ENCODE measurements at places on chromosomes 1 and 21. TPM values are rescaled to one million over a fixed set of nuclear protein-coding genes. Genes with fewer than 3 reads are reported as not detected.

GRCh38 chr1:159743651-159744410, 29.4 kb upstream of the CRP start:
- DNase-seq = no peak

GRCh38 chr1:178142806-178143205, 48.9 kb downstream of the RASAL2 start:
- DNase-seq = no peak

GRCh38 chr1:153598309-153599172, 14.4 kb downstream of the S100A16 start:
- no peak for DNase-seq

GRCh38 chr1:4708840-4709507, 54.6 kb downstream of the AJAP1 start:
- no peak for DNase-seq

DNA sequence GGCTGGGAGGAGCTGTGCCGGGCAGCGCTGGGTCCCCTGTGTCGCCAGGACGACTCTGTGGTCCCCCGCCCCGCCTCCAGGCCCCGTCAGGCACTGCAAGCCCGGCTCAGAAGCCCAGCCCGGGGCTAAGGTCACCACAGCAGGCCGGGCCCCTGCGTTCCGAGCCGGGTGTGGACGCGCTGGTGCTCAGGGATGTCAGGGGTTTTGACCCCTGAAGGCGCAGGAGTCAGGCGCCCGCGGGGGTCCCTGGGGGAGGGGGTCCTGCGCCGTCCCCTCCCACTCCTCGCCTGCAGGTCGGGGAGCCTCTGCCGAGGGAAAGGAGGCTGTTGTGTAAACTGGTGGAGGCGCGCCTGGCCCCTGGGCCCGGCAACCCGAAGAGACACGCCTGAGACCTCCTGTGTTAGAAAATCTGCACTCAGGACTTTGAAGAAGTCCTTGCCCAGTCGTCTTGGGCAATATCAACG, 23.7 kb upstream of the TMEM54 start:
- DNase-seq = peak; percentile 85

GRCh38 chr21:29209696-29210095, 79.3 kb downstream of the MAP3K7CL start:
- no peak for DNase-seq

Gene PDXK
- total RNA-seq = 265 TPM

Gene MTR
- total RNA-seq = 21.0 TPM

Gene SYNC
- total RNA-seq = 12.0 TPM

Gene S100A9
- total RNA-seq = 883 TPM

Gene HIVEP3
- total RNA-seq = 10.6 TPM
